ENCODE measurements at places on chromosomes 16 and 17.

GRCh38 chr16:86927699-86928098, 349.4 kb downstream of the FOXL1 start:
- no peak for DNase-seq

DNA sequence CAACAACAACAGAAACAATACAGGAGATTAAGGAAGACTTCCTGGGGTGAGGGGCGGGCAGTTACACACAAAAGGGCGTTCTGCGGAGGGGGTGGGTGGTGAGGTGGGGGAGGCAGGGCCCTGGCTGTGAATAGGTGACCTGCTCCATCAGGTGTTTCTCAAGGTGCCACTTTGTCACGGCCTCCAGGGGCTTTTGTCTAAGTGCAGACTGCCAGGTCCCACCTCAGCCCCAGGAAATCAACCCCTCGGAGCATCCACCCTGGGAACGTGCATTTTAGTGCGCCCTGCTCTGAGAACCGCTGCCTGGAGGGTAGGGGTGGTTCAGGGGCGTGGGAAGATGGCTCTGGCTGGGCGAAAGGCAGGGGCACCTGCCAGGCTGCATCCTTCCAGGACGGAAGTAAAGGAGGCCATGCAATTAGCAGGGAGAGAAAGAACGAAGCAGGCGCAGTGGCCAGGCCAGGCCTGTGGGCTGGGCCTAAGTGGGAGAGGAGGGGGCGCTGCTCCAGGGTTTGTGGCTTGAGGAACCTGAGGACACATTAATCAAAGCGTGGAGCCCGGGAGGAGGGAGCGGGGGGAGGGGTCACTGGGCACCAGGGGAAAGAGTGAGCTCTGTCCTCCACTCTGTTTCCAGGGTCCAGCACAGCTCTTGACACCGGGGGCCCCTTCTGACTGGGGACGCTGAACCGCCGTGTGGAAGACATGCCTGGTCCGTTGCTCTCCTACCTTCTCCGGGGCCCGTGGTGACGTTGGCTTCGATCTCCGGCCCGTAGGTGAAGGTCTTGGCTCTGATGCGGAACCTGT, 49.4 kb upstream of the CDC42EP4 start:
- no peak for DNase-seq

DNA sequence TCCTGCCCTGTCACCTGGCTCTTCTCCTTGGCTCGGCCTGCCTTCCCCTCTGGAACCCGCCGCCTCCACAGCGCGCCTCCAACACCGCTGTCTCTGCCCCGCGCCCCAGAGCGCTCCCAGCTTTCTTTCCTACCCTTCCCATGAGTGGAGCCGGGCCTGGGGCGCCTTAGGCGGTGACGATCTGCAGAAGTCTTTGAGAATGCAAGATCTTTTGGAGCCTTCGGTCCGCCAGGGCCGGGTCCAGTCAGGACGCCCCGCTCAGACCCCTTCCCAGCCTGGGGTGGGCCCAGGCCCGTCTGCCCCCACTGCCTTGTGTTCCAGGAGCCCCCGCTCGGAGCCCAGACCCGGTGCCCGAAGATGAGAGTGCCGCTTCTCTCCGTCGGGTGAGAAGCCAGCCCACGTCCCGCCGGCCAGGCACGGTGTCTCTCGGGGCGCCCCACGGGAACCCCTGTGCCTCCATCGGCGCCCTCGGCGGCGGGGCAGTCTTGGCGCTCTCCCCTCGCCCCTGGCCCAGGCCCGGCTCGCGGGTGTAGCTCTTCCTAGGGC, 40.0 kb downstream of the MRM1 start:
- DNase-seq: no peak

DNA sequence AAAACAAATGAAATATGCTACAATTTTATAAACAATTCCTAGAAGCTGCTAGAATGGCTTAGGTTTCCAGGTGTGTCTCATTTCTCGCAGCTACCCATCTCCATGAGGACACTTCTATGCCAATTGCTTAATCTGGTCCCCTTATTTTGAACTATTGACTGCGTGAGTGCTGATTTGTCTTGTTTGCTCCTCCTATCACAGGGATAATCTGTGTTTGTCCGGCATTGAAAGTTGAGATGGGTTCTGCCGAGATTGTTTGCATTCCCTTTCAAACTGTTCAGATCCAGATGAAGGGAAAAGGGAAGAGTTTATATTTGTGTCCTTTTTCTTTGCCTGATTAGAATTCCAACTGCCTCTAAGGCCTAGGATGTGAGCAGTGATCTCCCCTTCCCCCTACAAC, 21.7 kb upstream of the COX10 start:
- no peak for DNase-seq

DNA sequence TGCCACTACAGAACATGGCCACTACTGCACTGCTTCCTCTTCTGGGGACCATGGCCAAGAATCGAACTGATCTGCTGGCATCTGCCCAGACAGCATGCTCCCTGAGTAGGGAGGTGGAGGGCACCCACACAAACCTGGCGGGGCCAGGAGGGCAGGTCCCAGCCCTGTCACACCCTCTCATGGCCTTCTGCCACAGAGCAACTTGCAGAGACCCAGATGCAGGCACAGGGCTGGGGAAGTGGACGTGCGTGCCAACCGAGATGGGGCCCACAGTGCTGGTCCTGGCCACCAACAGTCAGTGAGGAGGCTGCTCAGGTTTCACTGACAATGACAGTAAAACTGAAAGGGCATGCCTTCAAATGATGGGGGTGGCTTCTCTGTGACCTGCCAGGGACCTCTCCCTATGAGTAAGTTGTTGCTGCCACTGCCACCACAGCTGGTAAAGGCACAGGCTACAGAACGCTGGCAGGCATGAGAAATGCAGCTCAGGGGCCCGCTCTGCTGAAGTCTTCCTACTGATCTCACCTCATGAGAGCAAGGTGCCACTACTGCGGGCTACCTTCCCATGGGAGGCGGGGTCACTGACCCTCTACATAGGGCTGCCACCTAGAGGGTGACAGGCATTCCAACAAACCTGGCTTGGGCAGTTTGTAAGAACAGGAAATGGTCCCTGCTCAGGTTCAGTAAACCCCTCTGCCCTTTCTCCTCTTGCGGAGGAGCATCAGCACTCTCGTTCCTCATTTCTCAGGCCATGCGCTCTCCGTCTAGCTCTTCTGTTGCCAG, 15.5 kb downstream of the HIC1 start:
- DNase-seq: peak; percentile 27

GRCh38 chr16:88781140-88782077, 3.6 kb downstream of the PIEZO1 start:
- peak; percentile 76 for DNase-seq

- no peak for DNase-seq
Observed at GRCh38 chr16:27428026-27428785, 26.2 kb downstream of the IL21R start.

- DNase-seq: no peak
Observed at GRCh38 chr16:26214581-26215174, 522.9 kb downstream of the HS3ST4 start.

GRCh38 chr16:31710880-31711279, 162.7 kb upstream of the ZNF267 start:
- DNase-seq: no peak

DNA sequence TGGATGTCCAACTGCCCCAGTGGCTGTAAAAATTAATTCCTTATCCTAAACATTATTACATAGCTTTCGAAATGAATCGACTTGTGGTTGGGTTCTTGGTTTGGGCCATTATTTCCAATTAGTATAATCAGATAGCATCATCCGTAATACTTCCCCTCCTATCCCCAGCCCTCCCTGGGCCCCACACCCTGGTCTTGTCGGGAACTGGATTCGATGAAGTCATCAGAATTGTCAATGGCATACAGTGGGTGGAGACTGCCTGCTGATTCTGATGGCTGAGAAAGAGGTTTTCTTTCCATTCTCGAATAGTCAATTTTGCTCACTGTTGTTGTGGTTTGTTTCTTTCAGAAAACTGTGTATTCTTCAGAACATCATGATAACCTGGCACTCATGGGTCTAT, 395.1 kb downstream of the SEC14L1 start:
- DNase-seq: no peak

GRCh38 chr17:1629504-1630310, 1.1 kb upstream of the SLC43A2 start:
- DNase-seq: peak; percentile 72

Measured in CD4-positive, alpha-beta T cell treated with Interleukin-2 at 100 ng/mL for 4 hours (primary cell).